ELR (cell line): ENCODE measurements at places on chromosomes 5 and 9.
A peak's percentile ranks its signal among the peaks of the same experiment; 100 is the strongest.

- peak; percentile 87 for DNase-seq
These were observed 76.2 kb upstream of the MYO10 start for GRCh38 chr5:17012289-17012688.

DNA sequence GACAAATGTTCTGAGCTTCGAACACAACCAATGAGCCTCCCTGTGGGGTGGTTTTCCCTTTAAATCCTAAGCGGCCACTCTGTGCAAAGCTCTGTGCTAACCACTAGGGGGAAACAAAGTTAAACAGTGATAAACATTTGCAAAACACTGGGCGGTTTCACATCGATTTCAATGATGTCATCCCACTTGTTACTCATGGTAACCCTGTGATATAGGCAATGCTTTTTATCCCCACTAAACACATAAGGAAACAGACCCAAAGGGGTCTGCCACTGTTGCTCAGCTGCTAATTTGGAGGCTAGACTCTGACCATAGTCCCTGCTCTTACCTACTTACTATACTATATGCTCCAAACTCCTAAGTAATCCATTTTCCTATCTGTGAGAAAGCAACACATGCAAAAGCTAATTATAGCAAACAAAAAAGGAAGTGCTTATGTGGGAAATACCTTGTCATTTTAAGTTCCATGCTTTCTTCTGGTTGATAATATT is 57.3 kb downstream of the PTPN3 start:
- peak; percentile 91 for DNase-seq

DNA sequence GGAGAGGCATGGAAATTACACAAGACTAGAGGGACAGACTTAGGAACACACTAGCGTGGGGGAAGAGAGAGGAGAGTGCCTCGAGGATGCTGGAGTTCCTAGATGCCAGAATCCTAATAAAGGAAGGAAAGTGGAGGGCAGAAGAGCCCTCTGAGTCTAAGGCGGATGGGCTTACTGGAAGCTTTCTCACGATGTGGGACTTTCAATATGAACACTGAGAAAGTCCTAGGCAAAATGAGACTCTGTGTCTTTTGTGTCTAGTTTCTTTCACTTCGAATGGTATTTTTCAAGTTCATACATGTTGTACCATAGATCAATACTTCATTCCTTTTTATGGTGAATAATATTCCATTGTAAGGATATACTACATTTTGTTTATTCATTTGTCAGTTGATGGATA is 239.4 kb downstream of the NSG2 start:
- DNase-seq, result no peak

DNA sequence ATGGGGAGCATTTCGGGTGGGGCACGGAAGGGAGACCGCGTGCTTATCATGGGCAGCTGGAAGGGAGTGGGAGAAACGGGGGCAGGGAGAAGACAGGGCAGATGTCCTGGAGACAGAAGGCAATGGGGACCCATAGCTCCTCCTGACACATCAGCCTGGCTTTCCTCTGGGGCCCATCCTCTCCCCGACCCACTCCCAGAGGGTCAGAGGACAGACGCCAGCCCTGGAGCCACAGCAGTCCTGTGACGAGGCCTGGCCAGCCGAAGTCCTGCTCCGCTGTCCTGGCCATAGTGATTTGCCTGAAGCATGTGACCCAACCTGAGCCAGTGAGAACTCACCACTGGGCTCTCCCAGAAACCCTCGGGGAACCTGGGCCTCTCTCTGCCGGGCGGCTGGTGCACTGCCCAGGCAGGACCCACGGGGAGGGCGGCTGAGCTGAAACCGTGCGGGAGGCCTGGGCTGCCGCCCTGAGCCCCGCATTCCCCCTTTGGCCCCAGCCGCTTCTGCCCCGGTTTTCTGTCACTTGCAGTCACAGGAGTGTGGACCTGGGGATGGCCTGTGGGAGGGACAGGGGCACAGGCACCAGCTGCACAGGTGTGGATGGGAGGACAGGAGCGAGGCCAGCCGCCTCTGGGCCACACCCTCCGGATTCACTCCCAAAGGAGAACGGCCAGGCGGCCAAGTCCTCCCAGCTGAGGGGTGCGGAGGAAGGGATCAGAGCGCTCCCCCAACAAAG is 19.8 kb downstream of the ADAMTS2 start:
- no peak for DNase-seq

- DNase-seq, result no peak
These were observed 10.0 kb downstream of the MOCS2 start for GRCh38 chr5:53099546-53099945.

DNA sequence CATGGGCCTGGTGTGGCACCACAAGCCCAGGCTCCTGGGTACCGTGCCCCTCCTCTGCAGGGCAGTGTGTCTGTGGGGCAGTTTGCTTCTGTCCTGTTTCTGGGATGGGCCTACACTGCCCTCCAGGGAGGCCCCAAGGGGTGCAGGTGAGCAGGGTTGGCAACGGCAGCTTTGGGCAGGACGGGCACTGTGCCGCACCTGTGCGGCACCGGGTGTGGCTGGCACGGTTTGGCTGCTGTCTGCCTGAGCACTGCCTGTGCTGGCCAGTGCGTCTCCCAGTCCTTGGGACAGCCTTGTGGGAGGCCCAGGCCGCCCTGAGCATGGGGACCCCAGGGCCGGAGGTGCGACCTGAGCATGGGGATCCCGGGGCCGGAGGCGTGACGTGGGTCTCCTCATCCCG is 37.2 kb downstream of the RXRA start:
- no peak for DNase-seq

- no peak for DNase-seq
These were observed 34.0 kb upstream of the SLC28A3 start for GRCh38 chr9:84374516-84374915.

DNA sequence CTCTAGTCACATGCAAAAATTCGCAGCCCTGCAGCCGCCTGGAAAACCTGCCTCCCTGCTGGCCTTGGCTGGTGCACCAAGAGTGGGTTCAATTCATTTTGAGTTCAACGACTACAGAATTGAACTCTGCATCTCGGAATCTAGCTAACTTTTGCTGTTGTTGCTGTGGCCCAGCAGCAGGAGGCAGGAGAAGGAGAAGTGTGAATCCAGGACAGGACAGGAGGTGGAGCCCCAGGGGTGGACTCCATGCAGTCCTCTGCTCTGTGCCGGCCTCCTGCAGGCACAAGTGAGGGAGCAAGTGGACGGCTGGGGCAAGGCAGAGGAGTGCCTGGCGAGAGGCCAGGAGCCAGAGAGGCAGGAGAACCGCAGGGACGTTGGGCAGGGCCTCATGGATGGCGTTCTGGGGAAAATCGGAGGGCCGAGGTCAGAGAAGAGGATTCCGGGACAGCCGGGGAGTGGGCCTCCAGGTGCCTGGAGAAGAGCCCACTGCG is 214.2 kb downstream of the FANCC start:
- peak; percentile 9 for DNase-seq

GRCh38 chr9:1083325-1083913 is 33.3 kb downstream of the DMRT2 start:
- peak; percentile 22 for DNase-seq

GRCh38 chr9:8706531-8706930 is 907.0 kb upstream of the DMAC1 start:
- DNase-seq, result no peak

DNA sequence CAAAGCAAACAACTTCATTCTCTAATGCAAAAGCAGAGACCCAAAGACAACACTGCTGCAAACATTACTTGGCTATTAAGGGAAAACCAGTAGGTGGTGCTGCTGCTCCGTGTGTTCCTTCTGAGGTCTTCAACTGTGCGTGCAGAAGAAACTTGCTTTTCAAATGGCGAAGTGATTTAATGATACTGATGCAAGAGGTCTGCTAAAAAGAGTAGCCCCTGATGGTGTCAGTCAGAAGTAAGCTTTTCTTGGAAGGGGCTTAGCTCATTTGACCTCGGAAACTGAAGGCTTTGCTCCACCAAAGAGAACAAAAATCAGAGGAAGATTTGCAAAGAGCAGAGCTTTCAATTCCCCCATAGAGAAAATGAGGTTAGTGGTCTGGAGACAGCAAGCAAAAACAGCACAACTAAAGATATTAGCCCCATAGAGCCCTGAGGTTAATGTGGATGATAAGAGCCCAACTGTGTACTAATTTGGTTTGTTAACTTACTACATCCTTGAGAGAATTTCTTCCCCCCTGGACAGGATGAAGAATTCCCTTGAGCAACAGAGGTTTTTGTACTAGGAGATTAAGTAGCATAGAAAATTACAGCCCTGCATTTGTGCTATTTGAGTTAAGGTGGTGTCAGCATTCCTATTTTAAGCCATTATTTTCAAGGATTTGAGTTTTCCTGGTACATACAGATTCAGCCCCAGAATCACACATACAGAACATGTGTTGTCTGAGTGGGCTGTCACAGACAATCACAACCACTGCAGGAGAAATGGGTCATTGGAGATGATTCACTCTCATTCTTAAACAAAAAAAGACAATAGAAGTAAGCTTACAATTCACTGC is 153.2 kb upstream of the C9orf72 start:
- DNase-seq, result peak; percentile 35

DNA sequence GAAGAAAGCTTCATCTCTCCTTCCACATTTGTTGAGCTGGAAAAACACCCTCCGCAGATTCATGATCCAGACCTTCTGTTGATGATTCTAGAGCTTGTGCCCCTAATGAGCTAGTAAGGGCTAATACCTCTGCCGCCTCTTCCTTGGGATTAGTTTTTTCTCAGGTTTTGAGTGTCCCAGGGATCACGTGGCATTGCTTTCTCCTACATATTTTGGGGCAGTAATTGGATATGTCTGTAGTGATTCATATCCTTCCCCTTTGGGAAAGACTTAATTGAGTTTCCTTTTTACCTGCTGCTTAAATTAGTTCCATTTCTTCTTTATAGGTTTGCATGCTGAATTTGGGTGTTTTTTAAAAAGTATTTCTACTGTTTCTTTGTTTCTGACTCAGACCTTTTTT is 143.9 kb downstream of the GOLPH3 start:
- DNase-seq, result peak; percentile 54

DNA sequence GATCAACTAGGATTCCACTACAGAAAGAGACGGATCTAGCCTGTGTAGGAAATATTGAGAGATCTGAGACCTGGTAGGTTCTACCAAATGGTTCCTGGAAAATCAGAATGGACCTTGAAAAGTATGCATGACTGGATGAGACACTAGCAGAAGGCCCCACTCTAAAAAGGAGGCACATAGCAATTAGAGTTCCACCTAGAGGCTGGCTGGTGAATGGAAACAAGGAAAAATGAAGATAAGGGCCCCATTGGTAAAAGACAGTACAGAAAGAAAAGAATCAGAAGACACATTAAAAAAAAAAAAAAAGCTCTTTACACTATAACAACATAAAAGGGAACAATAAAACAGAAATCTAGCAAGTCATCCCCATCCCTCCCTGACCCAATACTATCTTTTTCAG is 518.5 kb downstream of the NR2F1-AS1 start:
- DNase-seq, result peak; percentile 45

GRCh38 chr5:22708770-22709328 is 144.3 kb downstream of the CDH12 start:
- no peak for DNase-seq

DNA sequence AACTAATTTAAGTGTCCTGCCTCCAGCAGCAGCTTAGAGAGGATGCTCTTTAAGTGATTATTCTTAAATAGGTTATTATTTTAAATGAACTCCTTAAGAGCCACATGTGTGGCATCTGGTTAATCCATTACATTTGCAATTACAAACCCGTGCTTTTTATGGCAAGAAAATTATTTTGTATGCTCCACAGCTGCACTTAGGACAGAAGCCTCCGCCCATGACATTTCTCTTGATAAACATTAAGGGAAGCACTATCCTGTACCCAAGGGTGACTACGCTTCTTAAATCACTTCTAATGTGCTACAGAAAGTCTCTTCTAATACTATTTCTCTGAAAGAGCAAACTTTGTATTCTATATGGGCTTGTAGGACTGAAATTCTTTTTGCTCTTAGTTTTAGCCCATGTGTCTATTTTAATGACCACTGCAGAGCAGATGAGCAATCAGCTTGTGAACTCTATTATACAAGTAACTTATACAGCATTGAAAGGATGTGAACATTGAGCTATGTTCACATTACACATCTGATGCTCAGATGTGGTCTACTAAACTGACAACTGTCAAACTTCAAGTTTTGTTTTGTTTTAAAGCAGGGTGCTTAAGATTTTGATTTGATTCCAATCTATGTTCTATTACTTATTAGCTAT is 223.4 kb downstream of the COX7C start:
- no peak for DNase-seq

- DNase-seq, result peak; percentile 56
These were observed 106.0 kb upstream of the LRRTM2 start for GRCh38 chr5:138981131-138981530.

DNA sequence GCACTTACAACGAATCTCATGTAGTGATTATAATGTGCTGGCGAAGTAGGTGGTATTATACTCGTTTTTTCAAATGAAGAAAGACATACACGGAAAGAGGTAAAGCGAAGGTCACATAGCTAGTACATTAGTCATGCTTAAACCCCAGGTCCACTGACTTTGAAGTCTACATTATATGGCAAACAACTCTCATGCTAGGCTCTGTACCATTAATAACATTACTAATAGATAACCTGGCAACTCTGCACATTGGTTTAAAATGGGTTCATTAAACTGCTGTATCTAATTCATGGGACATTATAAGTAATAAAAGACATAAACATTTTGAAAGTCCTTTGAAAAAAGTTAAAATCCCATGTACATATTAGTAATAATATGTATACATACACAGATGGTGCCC is 21.2 kb downstream of the FYB1 start:
- DNase-seq, result peak; percentile 75

- no peak for DNase-seq
These were observed 9.1 kb upstream of the CERCAM start for GRCh38 chr9:128411364-128412119.

- no peak for DNase-seq
These were observed 300.3 kb downstream of the ZNF608 start for GRCh38 chr5:124446120-124446519.

- peak; percentile 72 for DNase-seq
These were observed 10.8 kb downstream of the KCNV2 start for GRCh38 chr9:2727966-2728613.

DNA sequence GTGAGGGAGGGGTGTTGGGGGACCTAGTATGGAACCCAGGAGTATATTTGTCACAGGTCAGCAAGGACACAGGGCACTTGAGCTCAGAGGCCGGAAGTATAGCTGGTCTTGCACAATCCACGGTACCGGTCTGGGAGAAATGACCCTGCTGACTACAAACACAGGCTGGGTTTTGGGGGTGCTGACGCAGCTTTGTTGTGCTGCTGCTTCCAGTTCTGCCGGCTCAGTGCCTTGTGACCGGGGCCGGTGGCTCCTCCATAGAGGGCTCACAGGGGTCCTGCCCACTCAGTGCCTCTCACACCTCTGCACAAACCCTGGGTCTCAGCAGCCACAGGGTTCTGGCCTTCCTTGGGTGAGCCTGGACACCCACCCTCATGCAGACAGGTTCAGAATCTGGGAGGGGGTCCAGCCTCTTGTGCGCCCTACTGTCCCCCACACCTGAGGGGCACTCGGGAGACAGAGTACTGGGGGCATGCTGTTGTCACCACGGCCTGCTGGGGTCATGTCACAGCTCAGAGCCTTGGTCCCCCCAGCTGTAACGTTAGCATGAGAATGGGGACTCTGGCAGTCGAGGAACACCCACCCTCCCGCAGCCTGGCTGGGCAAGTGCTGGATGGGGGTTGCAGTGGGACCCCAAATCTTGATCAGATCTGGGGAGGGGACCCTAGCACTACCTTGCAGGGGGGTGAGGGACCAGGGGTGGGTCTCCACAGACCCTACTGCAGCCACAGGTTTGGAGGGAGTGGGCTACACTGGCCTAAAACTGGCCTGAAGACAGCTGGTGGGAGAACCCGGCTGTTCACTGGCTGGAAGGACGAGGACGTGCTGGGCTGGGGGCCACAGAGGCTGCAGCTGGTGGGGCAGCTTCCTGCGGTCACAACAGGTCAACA is 17.7 kb downstream of the NINJ1 start:
- DNase-seq, result peak; percentile 88

- no peak for DNase-seq
These were observed 132.9 kb downstream of the STARD4 start for GRCh38 chr5:111379391-111379816.

- no peak for DNase-seq
These were observed 216.2 kb downstream of the PTPRD start for GRCh38 chr9:10396615-10397014.
